ENCODE measurements at places on chromosomes 5 and 9.

GRCh38 chr9:24073007-24073592 is 247.1 kb upstream of the ELAVL2 start:
- DNase-seq, result no peak

- DNase-seq, result no peak
These were observed 296.8 kb downstream of the EBF1 start for GRCh38 chr5:158802941-158803341.

- no peak for DNase-seq
These were observed 572 bp downstream of the GNA14 start for GRCh38 chr9:77647267-77648233.

GRCh38 chr5:110512266-110512665 is 214.2 kb downstream of the TMEM232 start:
- DNase-seq, result no peak

DNA sequence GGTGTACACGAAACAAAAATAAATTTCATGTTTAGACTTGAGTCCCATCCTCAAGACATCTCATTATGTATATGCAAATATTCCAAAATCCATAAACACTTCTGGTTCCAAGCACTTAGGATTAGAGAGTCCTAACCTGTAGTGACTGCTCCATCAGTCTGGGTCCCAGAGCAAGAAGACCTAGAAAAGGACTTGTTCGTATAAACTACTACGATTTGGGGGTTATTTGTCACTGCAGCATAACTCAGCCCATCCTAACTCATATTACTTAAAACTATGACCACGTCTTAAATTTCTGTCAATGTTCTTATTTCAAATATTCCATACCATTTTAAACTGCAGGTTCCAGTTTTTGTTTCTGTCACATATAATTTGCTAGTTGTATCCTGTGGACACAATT is 463.0 kb downstream of the AGTPBP1 start:
- DNase-seq, result no peak

DNA sequence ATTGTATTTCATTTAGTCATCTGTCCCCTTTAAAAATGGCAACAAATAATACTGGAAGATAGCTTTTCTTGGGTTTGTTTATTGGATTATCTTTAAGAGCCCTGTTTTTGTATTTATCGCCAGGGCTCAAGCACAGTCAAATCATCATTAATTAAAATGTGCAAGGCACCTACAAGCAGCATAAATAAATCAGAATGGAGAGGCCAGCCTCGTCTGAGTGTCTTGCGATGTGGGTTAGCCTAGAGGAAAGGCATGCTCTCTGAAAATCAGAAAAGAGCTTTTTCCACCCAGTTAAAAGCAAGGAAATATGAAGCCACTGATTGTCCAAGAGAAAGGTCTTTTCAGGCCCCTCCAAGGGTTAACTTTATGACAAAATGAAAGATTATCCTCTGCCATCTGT is 31.8 kb downstream of the ZFAND5 start:
- no peak for DNase-seq

DNA sequence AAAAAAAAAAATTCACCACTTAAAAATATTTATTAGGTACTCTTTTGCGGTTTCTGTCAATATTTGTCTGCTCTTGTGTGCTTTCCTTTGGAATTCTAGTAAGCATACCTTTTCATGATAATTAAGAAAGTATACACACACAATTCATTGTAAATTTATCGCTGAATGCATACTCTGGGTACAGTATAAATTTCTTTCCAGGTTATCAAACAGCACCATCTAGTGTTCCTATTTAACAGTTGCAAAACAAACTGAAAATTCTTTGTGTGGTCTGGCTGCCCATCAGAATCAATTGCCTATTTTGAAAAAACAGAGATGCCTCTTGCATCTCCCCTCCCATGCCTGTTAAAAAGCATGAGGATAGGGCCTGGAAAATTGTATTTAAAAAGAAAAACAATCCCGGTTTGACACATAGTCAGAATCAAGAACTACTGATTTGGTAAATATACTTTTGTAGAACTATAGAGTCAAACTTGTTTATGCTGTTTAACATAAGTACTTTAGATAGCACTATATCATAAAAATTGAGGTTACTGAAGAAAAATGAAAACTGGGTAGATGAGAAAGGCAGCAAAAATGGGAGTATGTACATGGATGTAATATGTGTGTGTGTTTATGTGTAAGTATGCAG is 16.2 kb downstream of the PGGT1B start:
- DNase-seq, result no peak
